ENCODE measurements at places on chromosomes 16 and 17.
A peak's percentile ranks its signal among the peaks of the same experiment; 100 is the strongest.

- no peak for DNase-seq
Observed at GRCh38 chr16:880471-881171, 80.1 kb upstream of the GNG13 start.

- DNase-seq: no peak
Observed at GRCh38 chr16:86079255-86079885, 180.4 kb downstream of the IRF8 start.

DNA sequence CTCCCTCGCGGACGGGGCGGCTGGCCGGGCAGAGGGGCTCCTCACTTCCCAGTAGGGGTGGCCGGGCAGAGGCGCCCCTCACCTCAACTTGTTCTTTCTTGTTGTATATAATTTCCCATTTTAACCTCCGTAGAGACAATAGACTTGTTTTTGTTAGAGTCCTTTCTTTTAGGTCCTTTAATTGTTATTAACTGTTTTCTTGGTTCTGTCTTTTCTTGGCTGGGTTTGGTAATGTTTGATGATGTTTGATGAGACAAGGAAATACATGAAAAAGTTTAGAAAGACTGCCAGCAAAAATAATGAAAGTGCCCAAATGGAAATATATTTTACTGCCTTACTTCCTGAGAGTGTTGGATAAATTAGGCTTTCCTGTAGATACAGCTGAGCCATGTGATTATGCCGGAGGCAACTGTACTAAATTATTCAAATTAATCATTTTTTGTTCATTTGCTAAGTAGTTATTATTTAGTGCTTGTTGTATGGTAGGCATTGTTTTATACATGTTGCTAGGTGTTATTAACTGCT lies 30.9 kb downstream of the PRPSAP2 start:
- no peak for DNase-seq

GRCh38 chr17:57565176-57565575 lies 179.9 kb downstream of the CCDC182 start:
- no peak for DNase-seq

DNA sequence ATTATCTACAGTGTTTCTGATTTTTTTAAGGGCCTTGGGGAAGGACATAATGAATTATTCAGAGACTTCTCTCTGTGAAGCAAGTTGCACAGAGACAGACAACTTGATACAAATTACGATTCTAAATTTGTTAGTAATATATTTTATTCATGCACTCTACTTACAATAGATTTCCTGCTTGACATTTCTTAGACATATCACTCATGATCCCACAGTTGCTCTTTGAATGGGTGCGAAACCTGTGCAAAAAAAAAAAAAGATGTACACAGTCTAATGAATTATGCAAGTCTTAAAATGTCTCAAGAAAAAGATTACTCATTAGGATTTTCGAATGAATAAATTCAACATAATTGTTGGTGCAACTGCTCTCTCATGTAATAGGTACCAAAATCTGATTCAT lies 254.8 kb downstream of the PRKCA start:
- no peak for DNase-seq

GRCh38 chr17:4823373-4824089 lies 9.6 kb upstream of the MINK1 start:
- DNase-seq: no peak

GRCh38 chr16:22192261-22193062 lies 13.6 kb upstream of the EEF2K start:
- no peak for DNase-seq

DNA sequence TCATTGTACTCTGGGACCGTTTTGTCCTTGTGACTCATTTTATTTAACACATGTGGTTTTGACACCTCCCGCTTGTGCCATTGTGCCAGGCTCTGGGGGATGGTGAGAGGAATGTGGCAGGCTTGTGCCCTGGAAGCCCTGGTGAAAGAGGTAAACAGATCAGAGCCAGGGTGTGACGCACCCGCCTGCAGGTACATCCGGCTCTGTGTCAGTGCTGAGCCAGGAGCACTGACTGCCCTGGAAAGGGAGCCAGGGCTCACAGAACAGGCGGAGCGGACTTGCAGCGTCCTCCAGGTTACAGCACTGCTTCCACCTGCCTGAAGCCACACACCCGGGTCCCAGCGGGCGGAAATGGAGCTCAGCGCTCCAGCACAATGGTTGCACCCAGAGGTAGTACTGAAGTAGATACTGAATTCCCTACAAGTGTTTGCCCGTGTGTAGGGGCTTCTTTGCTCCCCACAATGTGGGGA lies 30.6 kb downstream of the CDRT15 start:
- DNase-seq: no peak

- no peak for DNase-seq
Observed at GRCh38 chr17:58153046-58153445, 4.9 kb downstream of the OR4D1 start.

DNA sequence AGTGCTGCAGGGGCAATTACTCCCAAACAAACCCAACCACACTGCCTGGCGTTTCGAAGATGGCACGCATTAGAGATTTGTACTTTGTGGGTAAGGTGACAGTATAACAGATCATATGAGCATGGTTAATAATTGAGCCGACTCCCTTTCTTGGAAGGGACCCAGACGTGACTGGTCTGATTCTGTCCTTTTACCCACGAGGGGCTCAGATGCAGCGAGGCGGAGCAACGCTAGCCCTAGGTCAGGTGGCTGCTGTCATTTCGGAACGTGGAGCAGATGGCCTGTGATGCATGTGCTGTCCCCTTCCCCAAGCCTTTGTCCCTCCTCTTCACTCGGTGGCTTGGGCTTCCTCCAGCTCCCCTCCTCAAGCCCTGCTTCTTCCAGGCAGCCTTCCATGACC lies 84.2 kb downstream of the SNX29 start:
- DNase-seq: peak; percentile 67

GRCh38 chr16:53852678-53853077 lies 148.7 kb downstream of the FTO start:
- no peak for DNase-seq

GRCh38 chr16:55367301-55367811 lies 43.4 kb downstream of the IRX6 start:
- DNase-seq: no peak
